Activated T-helper 2 cell treated with anti-CD3 and anti-CD28 coated beads, Interferon-gamma antibody, Interleukin-2, Interleukin-4, amounts not matched to agents 10 μg/mL and 5 μg/mL and 100 μg/mL, durations not matched to agents 14 hours and 24 hours and 36 hours (primary cell): ENCODE measurements at places on chromosomes 16 and 17. TPM values are rescaled to one million over a fixed set of nuclear protein-coding genes. Genes with fewer than 3 reads are reported as not detected.

DNA sequence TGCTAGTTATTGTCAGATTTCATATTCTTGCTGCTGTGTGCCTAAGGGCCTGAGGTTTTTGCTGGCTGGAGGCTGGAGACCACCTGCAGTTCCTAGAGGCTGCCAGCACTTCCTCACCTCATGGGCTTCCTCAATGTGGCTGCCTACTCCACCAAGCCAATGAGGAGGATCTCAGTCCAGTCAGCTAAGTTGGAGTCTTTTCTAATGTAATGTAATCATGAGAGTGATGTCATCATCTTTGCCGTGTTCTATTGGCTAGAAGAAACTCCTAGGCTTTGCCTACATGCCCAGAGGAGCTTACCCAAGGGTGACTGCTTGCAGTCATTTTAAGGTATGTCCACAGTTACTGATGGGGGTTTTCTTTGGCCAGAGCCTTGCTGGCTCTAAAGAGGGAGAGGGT, 53.0 kb downstream of the SOCS3 start:
- H3K27ac ChIP-seq, result no peak overlapping the region
- peaks cover 8% of the 10 kb centered on the region for H3K27me3 ChIP-seq
- no peak overlapping the region for H3K4me3 ChIP-seq
- peaks cover 3% of the 10 kb centered on the region for H3K36me3 ChIP-seq
- peaks cover 2% of the 10 kb centered on the region for H3K4me1 ChIP-seq

GRCh38 chr16:87100306-87101058, 216.7 kb downstream of the C16orf95 start:
- no peaks in the 10 kb centered on the region for H3K4me1 ChIP-seq
- no peaks in the 10 kb centered on the region for H3K36me3 ChIP-seq
- H3K27me3 ChIP-seq, result no peaks in the 10 kb centered on the region
- no peak overlapping the region for H3K4me3 ChIP-seq

GRCh38 chr16:89828199-89828869, at the start of gene SPIRE2:
SPIRE2 (plus strand) TSS chr16:89828475; CDS start chr16:89828551, 76 bp downstream.
- H3K27ac ChIP-seq, result no peak within 1 kb of the TSS
- peaks cover 15% of the 10 kb centered on the region for H3K27me3 ChIP-seq
- peaks cover 2% of the 10 kb centered on the region for H3K4me1 ChIP-seq
- H3K4me3 ChIP-seq, result peak within 1 kb of the TSS; percentile 64
- DNase-seq, result peak; percentile 75
- H3K36me3 ChIP-seq, result no peaks in the 10 kb centered on the region

- peaks cover 3% of the 10 kb centered on the region for H3K27me3 ChIP-seq
- no peak for DNase-seq
- no peak overlapping the region for H3K27ac ChIP-seq
- H3K36me3 ChIP-seq, result no peaks in the 10 kb centered on the region
- H3K4me3 ChIP-seq, result no peak overlapping the region
Measured at GRCh38 chr17:3543453-3543852, 14.2 kb downstream of the TRPV3 start.

GRCh38 chr17:4206962-4207361, 56.8 kb downstream of the ANKFY1 start:
- H3K4me3 ChIP-seq, result no peak overlapping the region
- H3K36me3 ChIP-seq, result peaks cover 69% of the 10 kb centered on the region
- peaks cover 19% of the 10 kb centered on the region for H3K4me1 ChIP-seq
- no peaks in the 10 kb centered on the region for H3K27me3 ChIP-seq
- peak overlapping the region; percentile 13 for H3K27ac ChIP-seq

DNA sequence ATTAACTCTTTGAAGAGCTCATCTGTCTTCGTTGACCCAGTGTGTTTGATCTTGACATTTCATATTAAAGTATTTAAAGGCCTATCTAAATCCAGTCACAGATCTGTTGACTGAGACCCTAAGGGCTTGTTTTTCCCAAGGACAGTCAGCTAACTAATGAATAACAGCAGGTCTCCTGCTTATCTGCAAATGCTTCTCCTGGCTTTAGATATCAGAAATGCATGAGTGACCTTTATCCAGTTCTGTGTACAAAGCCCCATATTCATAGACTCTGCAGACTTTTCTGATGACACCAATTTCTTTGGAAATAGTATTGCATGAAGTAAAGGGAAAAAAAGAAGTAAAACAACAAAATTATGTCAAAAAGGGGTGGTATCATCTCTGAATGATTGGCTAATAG, 70.3 kb downstream of the YPEL2 start:
- no peak overlapping the region for H3K4me3 ChIP-seq
- H3K4me1 ChIP-seq, result no peaks in the 10 kb centered on the region
- no peaks in the 10 kb centered on the region for H3K27me3 ChIP-seq
- no peaks in the 10 kb centered on the region for H3K36me3 ChIP-seq

GPT2 gene
- total RNA-seq, result 12.9 and 13.5 TPM in 2 replicates

GRCh38 chr16:28014851-28015250, 48.7 kb downstream of the GSG1L start:
- no peak for DNase-seq
- no peak overlapping the region for H3K4me3 ChIP-seq
- no peak overlapping the region for H3K27ac ChIP-seq
- peaks cover 9% of the 10 kb centered on the region for H3K27me3 ChIP-seq
- peaks cover 2% of the 10 kb centered on the region for H3K4me1 ChIP-seq
- H3K36me3 ChIP-seq, result no peaks in the 10 kb centered on the region

- H3K36me3 ChIP-seq, result peaks cover 20% of the 10 kb centered on the region
- H3K4me1 ChIP-seq, result peaks cover 10% of the 10 kb centered on the region
- no peak overlapping the region for H3K27ac ChIP-seq
- H3K27me3 ChIP-seq, result no peaks in the 10 kb centered on the region
- no peak overlapping the region for H3K4me3 ChIP-seq
Measured at GRCh38 chr16:24146518-24146917, 109.6 kb upstream of the CACNG3 start.

MYH2 gene
- not detected in 2 replicates for total RNA-seq

NTN3 gene
- 0.28 TPM in 1 of 2 replicates, not detected in the other for total RNA-seq

FBXO47 gene
- total RNA-seq, result not detected in 2 replicates

CD300A gene
- 16.6 and 16.7 TPM in 2 replicates for total RNA-seq

KDM8 gene
- 13.5 and 17.3 TPM in 2 replicates for total RNA-seq

DNA sequence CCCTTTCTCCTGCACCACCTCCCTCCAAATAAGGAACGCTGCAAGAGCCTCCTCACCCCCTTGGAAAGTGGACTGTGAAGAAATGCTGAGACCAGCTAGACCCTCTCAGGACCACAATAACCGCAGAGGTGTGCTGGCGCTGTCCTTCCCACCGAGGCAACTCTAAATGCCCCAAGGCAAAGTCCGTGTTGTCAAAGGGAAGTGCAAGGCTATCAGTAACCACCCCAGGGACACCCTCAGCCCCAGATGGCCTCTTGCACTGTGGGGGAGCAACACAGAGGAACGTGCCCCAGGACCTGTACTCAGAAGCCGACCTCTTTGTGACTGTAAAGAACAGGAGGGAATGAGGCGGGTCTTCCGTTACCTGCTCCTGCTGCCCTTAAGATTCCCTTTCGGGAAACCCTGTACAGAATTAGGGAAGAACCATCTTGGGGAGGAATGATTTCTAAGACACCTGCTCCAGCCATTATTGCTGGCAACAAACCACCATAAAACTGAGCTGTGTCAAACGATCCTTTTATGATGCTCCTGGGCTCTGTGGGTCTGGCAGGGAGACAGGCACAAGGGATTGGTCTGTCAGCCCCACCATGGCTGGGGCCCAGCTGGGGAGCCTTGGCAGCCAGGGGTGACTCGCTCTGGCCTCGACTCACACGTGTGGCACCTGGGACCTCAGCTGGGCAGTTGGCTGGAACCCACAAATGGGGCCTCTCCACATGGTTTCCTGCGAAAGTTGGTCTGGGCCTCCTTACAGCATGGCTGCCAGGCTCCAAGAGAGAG, 14.6 kb upstream of the MED9 start:
- no peaks in the 10 kb centered on the region for H3K4me1 ChIP-seq
- no peak for DNase-seq
- peaks cover 8% of the 10 kb centered on the region for H3K27me3 ChIP-seq
- no peak overlapping the region for H3K4me3 ChIP-seq

DNA sequence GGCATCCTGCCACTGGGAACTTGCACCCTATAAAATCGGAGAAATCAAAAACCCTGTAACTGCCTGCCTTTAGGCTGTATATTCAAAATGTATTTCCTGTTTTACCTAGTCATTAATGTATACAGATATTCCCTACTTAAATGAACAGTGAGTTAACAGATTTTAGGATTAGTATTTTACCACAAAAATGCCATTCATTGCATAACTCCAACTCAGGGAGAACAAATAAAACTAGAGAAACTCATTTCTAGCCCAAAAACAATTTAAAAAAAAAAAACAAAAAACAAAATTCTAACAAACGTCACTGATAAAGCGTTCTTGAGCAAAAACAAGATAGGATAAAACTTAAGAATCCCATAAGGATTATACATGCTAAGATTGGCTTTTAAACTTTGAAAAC, 3.7 kb upstream of the DHX33 start:
- no peaks in the 10 kb centered on the region for H3K27me3 ChIP-seq
- no peak for DNase-seq
- no peak overlapping the region for H3K4me3 ChIP-seq
- H3K36me3 ChIP-seq, result peaks cover 48% of the 10 kb centered on the region

DNA sequence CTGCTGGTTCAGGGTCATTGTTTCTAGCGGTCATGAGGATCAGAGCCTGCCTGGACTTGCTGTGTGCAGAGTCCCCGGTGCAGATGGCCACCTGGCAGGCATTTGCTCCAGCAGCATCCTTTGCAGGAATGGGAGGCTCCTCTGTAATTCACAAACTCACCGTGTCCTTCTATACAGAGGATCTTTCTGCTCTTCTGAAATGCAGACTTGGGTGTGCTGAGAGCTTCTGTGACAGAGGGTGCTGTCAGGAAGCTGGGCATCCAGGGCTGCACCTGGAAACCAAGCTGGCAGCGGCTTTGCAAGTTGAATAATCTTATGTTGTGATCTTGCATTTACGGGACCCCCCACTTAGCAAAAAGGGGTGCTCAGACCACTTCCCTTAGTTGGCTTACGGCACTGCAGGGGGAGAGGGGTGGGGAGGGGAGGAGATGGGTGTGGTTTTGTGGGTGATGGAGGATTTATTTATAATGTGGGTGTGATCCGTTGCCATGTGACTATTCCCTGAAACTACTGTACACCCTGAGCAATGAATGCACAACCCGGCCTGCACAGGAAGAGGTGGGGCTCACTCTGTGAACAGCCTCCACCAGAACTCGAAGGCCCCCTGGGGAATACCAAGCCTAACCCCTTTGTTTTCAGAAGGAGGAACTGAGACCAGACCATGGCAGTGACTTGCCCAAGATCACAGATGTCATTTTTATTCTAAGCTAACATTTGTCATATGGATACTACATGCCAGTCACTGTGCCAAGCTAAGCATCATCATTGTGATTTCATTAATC, 178.3 kb downstream of the PRKCB start:
- no peak overlapping the region for H3K4me3 ChIP-seq
- H3K27ac ChIP-seq, result peak overlapping the region; percentile 69
- peak; percentile 47 for DNase-seq

DNA sequence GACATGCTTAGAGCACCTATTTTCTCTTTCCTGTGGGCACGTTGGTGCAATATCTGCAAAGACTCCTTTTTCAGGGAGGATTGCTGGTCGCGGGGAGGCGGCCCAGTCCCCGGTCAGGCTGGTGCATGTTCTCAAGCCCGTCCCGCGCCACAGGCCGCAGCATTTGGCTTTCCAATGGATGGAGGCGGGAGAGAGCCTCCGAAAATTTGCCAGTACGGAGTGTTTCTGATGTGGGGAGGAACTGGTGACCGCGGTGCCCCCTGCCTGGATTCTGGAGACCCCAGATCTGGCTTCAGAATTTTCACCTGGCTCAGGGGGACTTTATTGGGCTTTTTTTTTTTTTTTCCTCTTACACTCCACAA, 2.3 kb downstream of the CMIP start:
- peaks cover 11% of the 10 kb centered on the region for H3K27me3 ChIP-seq
- peak overlapping the region; percentile 90 for H3K4me3 ChIP-seq
- DNase-seq, result no peak

- H3K36me3 ChIP-seq, result no peaks in the 10 kb centered on the region
- no peak overlapping the region for H3K4me3 ChIP-seq
- peaks cover 17% of the 10 kb centered on the region for H3K27me3 ChIP-seq
- H3K4me1 ChIP-seq, result no peaks in the 10 kb centered on the region
Measured at GRCh38 chr17:20955427-20956323, 87.1 kb downstream of the USP22 start.

- H3K27me3 ChIP-seq, result no peaks in the 10 kb centered on the region
- no peak overlapping the region for H3K27ac ChIP-seq
- no peaks in the 10 kb centered on the region for H3K4me1 ChIP-seq
- DNase-seq, result no peak
- no peak overlapping the region for H3K4me3 ChIP-seq
- H3K36me3 ChIP-seq, result no peaks in the 10 kb centered on the region
Measured at GRCh38 chr16:13377143-13377542, 475.7 kb downstream of the SHISA9 start.

GRCh38 chr16:27549464-27549745, 308 bp downstream of the GTF3C1 start:
- H3K27ac ChIP-seq, result peak overlapping the region; percentile 91
- DNase-seq, result no peak
- peaks cover 27% of the 10 kb centered on the region for H3K4me1 ChIP-seq
- peak overlapping the region; percentile 97 for H3K4me3 ChIP-seq
- peaks cover 19% of the 10 kb centered on the region for H3K36me3 ChIP-seq

TAC4 gene
- not detected in 2 replicates for total RNA-seq

NR1D1 gene
- total RNA-seq, result 6.6 and 6.8 TPM in 2 replicates

DNA sequence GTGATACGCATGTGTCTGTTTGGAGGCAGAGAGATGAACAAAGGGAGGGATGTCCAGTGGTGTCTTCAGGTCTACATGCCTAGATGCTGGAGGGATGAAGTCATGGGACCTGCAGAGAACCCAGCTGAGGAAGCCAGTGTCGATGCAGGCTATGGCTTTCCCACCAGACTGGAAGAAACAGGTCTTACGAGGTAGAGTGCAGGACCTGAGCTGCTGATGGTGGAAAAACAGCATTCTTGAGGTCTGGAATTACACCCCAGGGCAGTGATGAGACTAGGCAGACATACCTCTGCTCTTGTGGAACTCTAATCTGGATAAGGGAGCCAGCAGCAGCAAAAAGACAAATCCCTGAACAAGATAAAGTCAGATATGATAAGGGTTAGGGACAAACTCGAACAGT, 37.4 kb downstream of the ARSG start:
- H3K36me3 ChIP-seq, result peaks cover 13% of the 10 kb centered on the region
- H3K27me3 ChIP-seq, result no peaks in the 10 kb centered on the region
- no peak overlapping the region for H3K4me3 ChIP-seq
- DNase-seq, result no peak
- peaks cover 14% of the 10 kb centered on the region for H3K4me1 ChIP-seq
- no peak overlapping the region for H3K27ac ChIP-seq

GRCh38 chr17:79616801-79617200, 6.0 kb upstream of the RBFOX3 start:
- H3K27me3 ChIP-seq, result peaks cover 13% of the 10 kb centered on the region
- no peak for DNase-seq
- H3K27ac ChIP-seq, result no peak overlapping the region
- H3K36me3 ChIP-seq, result no peaks in the 10 kb centered on the region

SOX8 gene
- 0.78 and 1.2 TPM in 2 replicates for total RNA-seq

LGALS9B gene
- total RNA-seq, result not detected in 2 replicates

- peak overlapping the region; percentile 89 for H3K4me3 ChIP-seq
- H3K27ac ChIP-seq, result peak overlapping the region; percentile 90
Measured at GRCh38 chr16:71565812-71566700, 10.8 kb downstream of the TAT start.

- H3K4me1 ChIP-seq, result no peaks in the 10 kb centered on the region
- DNase-seq, result no peak
- H3K27ac ChIP-seq, result no peak overlapping the region
- H3K4me3 ChIP-seq, result no peak overlapping the region
- H3K36me3 ChIP-seq, result no peaks in the 10 kb centered on the region
Measured at GRCh38 chr17:62912363-62912762, 53.7 kb upstream of the TANC2 start.
